GM19239 (cell line): ENCODE measurements at places on chromosomes 13 and 19.

DNA sequence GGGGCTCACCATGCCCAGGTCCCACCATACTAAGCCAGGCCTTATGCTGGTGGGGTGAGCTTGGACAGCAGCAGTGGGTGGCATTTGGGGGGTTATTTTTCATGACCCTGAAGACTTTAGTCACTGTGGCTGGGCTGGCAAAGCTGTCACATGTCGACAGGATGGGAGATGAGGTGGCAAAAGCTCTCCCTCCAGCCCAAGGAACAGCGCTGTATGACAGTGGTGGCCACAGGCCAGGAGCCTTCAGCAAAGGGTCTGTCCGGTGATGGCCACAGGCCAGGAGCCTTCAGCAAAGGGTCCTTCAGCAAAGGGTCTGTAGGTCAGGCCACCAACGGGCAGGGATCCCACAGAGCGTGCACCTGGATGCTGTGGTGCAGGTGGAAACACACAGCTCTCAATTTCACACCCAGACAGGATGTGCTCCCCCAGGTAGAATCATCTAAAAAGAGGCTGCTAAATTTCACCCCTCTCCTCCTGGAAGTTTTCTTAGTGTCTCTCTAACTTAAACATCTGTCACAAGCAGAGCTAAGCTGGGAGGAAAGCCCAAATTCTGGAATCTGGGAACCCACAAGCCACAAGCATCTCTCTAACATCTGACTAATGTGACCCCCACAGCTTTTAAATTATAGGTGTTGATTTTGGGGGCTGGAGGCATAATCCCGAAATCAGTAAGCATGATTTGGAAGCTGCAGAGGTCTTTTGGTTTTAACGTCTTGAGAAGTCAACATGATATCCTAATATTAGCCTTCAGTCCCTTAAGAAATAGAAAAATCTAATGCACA is 23.0 kb downstream of the COL4A1 start:
- DNase-seq, result no peak

DNA sequence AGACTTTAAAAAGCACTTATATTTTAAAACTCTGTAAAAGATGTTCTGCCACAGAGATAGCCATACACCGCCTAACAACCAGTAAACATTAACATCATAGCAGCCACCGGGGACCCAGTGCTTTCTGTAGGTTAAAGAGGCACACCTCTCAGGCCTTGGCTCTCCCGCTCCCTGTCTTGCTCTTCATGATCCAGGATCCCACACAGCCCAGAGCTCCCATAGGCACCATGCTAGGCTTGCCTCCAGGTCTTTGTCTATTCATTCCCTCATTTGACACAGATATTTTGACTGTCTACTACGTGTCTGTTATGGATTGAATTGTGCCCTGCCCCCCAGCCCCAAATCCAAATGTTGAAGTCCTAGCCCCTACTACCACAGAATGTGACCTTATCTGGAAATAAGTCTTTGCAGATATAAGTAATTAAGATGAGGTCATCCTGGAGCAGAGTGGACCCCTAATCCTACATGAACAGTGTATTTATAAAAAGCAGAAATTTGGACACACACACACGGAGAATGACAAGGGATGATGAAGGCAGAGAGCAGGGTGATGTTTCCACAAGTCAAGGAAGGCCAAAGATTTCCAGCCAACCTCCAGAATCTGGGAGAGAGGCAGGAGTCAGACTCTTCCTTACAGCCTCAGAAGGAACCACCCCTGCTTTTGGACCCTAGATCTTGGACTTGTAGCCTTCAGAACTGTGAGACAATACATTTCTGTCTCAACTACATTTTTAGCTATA is 272.6 kb downstream of the DNAJC15 start:
- DNase-seq, result no peak

DNA sequence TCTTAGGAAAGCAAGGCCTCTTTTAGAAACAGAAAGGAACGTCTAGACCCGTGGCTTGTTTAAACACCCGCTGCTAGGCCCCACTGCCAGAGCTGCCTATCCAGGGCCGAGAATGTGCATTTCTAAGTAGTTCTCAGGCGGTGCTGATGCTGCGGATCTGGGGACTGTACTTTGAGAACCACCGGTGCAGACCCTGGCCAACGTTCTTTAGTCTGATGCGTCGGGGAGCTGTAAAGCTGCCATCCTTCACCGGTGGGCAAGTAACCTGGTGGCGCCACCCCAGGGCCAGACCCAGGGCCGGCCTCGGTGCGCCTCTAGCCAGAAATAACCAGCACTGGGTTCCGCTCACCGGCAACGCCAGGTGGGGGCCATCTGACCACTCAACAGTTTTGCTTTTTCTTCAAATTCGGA is 47.1 kb downstream of the TGDS start:
- DNase-seq, result no peak

DNA sequence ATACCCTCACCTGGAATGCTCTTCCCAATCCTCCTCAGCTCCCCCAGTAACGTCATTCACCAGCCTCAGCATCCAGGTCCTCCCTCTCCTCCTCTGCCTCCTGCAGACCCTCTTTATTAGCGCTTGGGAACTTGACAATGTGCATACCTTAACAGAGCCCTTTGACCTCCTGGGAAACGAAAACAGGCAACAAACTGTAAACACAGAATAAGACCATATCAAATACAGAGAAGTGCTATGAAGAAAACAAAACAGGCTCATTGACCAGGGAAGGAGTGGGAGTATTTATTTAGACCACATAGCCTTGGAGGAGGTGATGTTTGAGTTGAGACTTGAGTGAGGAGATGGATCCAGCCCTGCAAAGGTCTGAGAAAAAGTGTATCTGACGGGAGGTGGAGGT is 107.9 kb upstream of the SLC7A1 start:
- DNase-seq, result no peak

- no peak for DNase-seq
Measured at GRCh38 chr13:65917731-65918130, 1312.4 kb downstream of the PCDH9 start.
